ENCODE measurements at places on chromosomes 12 and 14.

GRCh38 chr12:50082644-50083043 lies 2.5 kb upstream of the SMARCD1 start:
- no peak for DNase-seq

- DNase-seq: no peak
Observed at GRCh38 chr12:123519141-123520001, 14.1 kb downstream of the RILPL1 start.

DNA sequence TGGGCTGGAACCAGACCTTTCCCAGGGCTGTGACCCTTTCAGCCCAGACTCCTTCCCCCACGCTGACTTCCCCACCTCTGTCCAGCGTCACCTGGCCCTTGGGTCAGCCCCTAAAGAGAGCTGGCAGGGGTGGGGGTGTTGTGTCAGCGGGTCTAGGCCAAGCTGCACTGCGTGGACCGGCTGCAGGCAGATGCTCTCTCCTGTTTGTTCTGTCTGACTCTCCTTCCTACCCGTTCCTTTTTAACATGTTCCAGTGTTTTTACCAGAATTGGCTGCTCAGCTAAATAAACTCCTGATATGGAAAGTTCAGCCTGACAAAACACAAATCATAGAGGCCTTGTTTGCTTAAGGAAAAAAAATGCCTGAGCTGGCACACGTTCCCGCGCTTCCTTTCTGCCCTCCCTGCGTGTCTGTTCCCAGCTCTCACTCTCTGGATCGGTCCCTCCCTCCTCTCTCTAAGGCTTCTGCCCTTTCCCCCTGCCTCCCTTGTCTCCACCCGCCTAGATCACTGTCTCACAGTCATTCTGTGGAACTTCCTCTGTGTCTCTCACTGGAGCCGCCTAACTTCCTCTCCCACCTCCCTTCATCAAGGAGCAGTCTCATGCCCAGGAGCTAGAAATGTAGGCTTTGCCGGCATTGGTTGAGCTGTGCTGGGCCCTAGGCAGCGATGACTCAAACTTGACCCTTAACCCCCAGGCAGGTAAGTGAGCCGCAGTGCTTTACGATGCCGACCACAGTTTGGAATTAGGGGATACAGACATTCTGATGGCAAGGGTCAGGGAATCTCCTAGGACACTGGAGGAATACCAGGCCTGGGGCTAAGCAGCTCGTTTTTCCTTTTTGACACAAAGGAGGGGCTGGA lies 15.5 kb upstream of the MLXIP start:
- DNase-seq: no peak

DNA sequence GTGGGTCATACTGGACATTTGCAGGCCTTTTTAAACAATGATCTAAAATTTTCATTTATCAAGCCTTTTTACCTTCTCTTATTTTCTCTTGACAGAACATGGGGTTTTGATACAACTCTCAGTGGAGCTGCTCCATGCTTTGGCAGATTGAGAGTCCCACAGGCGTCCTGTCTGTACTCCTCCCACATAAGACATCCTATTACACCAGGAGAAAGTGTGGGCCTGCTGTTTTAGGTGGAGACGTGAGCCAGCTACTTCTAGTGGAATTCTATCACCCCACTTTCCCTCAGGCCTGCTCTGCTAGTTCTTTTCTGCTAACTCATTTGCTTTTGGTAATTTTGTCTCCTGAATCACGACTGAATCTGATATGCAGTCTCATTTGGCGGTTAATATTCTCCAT lies 33.5 kb upstream of the NRXN3 start:
- DNase-seq: no peak

GRCh38 chr12:13905794-13906193 lies 75.6 kb downstream of the GRIN2B start:
- DNase-seq: no peak

- DNase-seq: no peak
Observed at GRCh38 chr14:106625186-106625585, 1098.8 kb downstream of the TMEM121 start.

GRCh38 chr14:75864352-75864751 lies 117.4 kb downstream of the TGFB3 start:
- DNase-seq: no peak

DNA sequence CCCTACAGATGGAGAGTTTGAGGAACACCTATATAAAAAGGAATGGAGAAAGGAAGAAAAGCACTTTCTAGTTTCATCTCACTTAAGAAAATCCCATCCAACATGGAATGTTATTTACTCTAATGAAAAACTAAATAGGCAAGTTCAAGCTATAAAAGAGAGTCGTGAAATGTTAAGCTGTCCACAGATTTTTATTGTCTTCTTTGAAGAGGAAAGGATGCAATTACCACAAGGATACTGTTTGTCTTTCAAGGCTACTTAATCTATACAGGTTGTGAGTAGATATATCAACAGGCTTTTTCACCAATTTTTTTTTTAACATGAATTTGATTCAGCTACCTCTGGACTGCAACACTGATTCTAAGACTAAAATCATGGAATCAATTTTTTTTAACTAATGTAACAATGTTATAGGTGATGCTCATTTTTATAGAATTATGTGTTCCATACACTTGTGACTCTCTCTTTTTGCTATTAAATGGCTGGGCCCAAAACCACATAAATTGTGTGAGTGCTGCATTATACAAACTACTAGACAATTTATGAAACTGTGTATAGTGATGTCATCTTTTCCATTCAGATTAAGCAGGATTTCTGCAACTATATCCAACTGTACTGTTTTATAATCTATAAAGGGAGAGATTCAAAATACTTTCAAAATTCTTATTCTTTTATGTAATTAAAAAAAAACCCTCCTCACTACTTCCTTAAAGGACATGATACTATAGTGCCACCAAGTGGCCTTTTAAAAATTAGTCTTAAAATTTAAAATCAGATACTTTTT lies 26.8 kb upstream of the BMAL2 start:
- no peak for DNase-seq

GRCh38 chr14:24837280-24838046 lies 203.5 kb upstream of the GZMB start:
- DNase-seq: no peak

DNA sequence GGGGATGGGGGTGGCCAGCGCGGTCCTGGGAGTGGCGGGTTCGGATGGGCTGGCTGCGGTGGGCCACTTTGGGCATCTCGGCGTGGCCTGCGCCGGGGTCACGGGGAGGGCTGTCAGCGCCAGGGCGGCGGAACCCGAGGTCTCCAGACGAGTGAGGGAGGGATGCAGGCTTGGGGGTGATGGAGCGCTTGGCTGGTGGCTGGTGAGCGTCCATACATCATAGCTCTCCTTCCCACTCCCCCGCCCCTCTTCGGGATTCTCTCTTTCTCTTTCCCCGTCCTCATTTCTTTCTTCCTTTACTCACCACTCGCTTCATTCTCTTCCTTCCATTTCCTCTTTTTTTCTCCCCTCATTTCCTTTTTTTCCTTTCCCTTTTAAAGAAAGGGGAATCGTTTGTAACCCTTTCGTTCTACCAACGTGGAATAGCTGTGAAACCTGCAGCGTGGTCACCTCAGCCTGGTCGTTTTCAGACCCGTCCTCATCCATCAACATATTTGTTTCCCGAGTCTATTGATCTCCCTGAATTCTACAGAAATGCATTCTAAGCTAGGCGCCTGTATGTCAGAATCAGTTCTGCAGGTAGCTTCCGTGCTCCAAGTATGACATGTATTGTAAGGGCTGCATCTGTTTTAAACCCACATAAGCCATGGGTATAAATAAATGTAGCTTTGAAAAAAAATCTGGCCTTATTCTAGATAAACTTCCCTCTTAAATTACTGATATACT lies 260.3 kb upstream of the E2F7 start:
- no peak for DNase-seq

- no peak for DNase-seq
Observed at GRCh38 chr12:93256256-93256969, 121.3 kb upstream of the NUDT4 start.

GRCh38 chr14:67881225-67881624 lies 61.6 kb downstream of the RAD51B start:
- no peak for DNase-seq

DNA sequence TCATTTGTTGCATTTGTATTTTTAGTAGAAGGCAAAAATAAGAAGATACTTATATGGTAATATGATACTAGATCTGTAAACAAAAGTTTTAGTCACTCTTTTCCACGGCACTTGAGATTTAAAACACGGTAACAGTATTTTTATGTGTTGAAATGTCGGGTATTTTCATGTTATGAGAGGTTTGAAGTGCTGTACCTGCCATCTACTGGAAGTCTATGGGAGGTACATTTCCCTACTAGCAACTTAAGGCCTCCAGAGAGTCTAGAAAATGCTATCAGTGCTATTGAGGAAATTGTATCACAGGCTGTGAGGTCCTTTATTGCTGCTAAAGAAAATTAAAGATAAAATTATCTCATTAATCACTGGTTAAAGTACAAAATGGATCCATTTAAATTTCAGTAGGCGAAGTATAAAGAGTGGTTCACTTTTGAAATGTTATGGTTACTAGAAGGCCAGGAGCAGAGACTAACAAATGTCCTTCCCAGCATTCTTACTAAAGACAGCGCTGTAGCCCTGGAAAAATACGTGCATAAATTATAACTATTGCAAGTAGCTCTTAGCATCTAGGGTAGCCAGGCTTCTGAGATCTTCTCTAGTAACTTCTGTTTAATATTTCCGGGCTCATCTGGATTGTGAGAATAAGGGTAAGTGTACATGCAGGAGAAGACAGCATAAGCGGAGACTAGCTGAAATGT lies 77.6 kb upstream of the PRKD1 start:
- DNase-seq: no peak

DNA sequence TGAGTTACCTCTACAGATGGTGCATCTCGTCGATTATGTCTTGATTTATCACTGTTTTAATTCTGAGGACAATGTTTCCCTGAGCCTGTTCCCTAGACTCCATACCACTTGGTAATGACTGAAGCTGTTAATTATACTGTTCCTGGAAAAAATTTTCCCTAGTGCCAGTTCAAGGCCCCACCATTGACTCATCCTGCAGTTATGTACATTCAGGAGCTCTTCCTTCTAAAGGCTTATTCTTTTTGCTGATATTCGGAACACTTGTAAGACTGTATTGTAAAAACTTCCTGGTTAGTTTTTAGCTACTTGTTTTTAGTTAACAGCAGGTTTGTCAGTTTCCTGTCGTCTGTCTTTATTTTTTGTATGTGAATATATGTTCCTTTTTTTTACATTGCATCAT lies 30.4 kb upstream of the PPP2R5E start:
- no peak for DNase-seq

GRCh38 chr12:14194572-14194971 lies 170.9 kb upstream of the ATF7IP start:
- DNase-seq: no peak

DNA sequence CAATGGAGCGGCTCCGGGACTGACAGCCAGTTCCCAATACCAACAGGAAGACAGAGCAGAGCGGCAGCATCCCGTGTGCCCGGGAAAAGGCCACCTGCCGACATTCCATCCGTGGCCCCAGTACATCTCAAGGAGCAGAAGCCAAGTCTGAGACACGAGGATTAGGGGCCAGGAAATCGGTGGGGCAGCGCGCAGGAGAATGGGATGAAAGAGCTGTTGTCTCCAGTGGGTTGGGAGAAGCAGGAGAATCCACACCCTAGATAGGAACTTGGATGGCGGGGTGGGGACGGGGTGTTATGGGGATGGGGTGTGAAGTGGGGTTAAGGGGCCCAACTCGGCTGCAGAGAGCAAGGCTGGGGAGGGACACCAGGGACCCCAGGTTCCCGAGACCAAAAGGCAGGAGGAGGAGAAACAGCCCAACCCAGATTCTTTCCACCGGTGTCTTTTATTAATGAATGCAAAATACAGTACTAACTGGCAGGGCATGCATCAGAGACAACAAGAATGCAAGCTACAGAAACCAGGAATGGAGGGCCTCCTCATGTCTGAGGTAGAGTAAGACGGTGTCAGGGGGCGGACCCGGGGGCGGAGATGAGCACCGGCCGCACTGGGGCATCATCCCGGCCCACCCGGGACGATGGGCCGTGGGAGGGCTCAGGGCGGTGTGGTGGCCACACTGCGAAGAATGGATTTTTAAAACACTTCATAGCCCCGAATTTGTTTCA lies 50.3 kb downstream of the BEGAIN start:
- no peak for DNase-seq

- DNase-seq: no peak
Observed at GRCh38 chr12:23555180-23555824, 394.2 kb downstream of the SOX5 start.

- no peak for DNase-seq
Observed at GRCh38 chr12:39393890-39394289, 49.0 kb downstream of the KIF21A start.

GRCh38 chr14:54127526-54127925 lies 170.9 kb upstream of the BMP4 start:
- no peak for DNase-seq

GRCh38 chr12:29762637-29763300 lies 21.0 kb downstream of the TMTC1 start:
- no peak for DNase-seq
